Esophagus mucosa (tissue), 1 donor: ENCODE measurements at places on chromosomes 11 and 22. TPM values are rescaled to one million over a fixed set of nuclear protein-coding genes. Genes with fewer than 3 reads are reported as not detected.

Gene OR5M3
- total RNA-seq: not detected

Gene CRKL
- 42.6 TPM for total RNA-seq

Gene SLC29A2
- total RNA-seq: 3.6 TPM

Gene BEST1
- 0.44 TPM for total RNA-seq

Gene DNAJB7
- not detected for total RNA-seq

Gene KCNQ1
- 1.6 TPM for total RNA-seq

Gene APOBEC3A
- total RNA-seq: 5.3 TPM

Gene TRPC6
- total RNA-seq: 0.36 TPM
